ENCODE measurements at places on chromosomes 5 and 9. TPM values are rescaled to one million over a fixed set of nuclear protein-coding genes. Genes with fewer than 3 reads are reported as not detected.

DNA sequence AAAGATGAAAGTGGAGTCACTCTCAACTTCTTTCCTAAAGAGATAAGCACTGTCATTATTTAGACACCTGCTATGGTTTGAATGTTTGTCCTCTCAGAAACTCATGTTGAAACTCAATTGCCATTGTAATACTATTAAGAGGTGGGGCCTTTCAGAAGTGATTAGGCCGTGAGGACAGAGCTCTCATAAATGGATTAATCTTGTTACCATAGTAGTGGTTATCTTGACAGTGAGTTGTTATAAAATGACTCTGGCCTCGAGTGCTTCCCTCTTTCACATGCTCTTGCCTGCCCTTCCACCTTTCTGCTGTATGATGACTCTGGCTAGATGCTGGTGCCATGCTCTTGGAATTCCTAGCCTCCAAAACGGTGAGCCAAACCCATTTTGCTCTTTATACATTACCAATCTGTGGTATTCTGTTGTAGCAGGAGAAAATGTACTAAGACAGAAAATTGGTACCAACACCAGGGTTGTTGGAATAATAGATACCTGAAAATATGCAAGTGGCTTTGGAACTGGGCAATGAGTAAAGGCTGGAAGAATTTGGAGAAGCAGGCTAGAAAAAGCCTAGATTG lies 38.0 kb downstream of the GDA start:
- DNase-seq = no peak

DNA sequence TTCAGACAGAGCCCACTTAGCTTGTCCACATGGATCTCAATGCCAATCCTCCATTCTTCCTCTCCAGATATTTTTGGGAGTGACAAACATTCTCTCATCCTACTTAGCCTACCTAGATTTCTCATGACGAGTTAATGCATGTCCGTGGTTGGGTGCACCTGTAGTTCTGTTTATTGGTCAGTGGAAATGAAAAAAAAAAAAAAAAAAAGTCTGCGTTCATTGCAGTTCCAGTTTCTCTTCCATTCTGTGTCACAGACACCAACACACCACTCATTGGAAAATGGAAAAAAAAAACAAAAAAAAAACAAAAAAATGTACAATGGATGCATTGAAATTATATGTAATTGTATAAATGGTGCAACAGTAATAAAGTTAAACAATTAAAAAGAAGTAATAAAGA lies 59.0 kb downstream of the BASP1 start:
- DNase-seq = no peak

DNA sequence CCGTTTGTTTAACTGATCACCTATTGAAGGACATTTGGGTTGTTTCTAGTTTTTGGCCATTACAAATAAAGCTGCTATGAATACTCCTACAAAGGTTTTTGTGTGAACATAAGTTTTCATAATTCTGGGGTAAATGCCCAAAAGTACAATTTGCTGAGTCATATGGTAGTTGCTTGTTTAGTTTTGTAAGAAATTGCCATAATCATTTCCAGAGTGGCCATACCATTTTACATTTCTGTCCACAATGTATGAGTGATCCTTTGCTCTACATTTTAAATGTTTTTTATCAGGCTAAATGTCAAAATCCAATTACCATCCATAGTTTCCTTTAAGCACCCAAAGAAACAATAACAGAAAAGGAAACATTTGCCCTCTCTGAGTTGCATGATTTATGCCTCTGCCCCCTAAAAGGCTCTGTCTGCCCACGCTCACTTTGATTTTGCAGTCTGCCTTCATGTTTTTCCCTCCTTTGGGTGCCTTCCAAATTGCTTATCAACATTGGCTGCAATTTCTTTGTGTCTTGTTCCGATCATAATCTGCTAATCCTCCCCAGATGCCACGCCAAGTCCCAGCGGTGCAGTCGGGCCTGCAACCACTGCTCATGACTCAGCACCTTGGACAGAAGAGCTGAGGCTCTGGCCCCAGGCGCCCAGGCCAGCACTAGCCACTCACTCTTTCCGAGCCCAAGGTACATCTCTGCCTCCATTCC lies 339.2 kb downstream of the PIK3R1 start:
- no peak for DNase-seq

GRCh38 chr9:116979456-116979855 lies 292.4 kb downstream of the TRIM32 start:
- DNase-seq = no peak

GRCh38 chr5:125877248-125877647 lies 546.0 kb upstream of the GRAMD2B start:
- DNase-seq = no peak

DNA sequence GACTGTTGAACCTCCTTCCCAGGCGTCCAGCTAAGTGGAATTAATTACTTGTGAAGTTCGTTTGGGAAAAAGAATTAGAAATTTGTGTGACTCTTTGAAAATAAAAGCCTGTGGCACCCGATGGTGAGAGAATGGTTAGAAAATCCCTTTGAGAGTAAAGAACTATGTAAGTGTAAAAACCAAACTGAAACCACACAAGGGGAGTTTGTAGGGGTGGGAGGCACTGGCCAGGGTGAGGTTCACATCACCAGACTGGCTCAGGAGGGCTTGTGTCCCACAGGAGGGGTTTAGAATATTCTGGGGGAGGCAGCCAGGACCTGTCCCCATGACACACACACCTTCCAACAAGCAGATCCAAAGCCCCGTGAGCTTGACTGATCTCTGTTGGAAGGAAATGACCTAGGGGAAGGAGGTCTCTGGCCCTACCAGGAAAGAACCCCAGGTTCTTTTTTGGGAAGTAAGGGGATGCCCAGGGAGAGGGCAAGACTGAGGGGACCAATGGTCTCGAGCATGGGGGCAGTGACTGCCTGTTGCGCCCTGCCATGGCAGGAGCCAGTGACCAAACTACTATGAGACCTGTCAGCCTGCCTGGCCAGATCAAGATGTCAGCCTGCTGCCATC lies 4.3 kb downstream of the SPATA24 start:
- no peak for DNase-seq

SLCO6A1 gene
- 0.80 TPM for polyA plus RNA-seq

SLC23A1 gene
- 0.22 TPM for polyA plus RNA-seq

- DNase-seq = no peak
These were observed 111.4 kb downstream of the C9orf50 start for GRCh38 chr9:129509533-129509928.

PCDHB2 gene
- polyA plus RNA-seq = 2.9 TPM

SLU7 gene
- polyA plus RNA-seq = 47.6 TPM

- no peak for DNase-seq
These were observed 41.8 kb downstream of the NDST1 start for GRCh38 chr5:150549735-150550134.

DNA sequence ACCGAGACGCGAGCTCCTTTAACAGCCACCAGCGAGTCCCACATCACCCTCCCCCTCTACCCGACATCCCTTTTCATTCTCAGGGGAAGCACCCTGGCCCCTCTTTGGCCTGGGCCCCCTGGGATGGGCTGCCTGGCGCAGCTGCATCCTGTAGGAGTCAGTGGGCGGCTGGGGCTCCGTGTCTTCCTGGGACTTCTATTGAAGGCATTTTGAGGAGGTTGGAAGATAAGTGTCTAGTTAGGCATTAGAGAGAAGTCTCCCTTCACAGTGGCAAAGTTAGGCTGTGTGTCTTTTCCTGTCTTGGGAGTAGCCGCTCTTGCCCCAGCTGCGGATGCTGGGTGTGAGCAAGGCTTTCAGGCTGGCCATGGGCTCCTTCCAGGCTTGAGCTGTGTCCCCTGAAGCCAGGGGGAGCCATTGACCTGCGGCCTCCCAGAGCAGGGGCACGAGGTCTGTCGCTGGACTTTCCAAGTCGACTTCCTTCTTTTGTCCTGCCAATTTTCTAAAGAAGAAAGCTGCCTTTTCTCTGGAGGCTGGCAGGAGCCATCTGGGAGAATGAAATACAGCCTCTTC lies 18.6 kb upstream of the NKD2 start:
- DNase-seq = no peak

ADGRD2 gene
- polyA plus RNA-seq = not detected

- no peak for DNase-seq
These were observed 299.3 kb upstream of the POU5F2 start for GRCh38 chr5:94040591-94041148.

DNA sequence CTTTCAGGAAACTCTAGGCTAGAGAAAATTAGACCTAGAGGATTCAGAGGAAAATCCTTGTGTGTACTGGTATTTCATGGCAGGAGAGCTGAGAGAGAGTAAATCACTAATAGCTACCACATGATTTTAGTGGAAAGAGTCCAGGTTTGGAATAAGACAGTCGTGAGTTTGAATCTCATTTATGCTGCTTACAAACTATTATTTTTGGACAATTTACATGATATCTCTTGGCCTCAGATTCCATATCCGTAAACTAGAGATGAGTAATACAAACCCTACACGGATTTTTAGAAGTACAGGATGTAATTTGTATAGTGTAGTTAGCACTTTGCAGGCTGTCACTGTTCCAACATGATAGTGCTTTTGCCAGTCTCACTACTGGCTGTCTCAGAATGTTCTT lies 2.7 kb downstream of the IL31RA start:
- DNase-seq = peak; percentile 16

GRCh38 chr5:52627740-52628139 lies 160.0 kb upstream of the ITGA1 start:
- no peak for DNase-seq

DNA sequence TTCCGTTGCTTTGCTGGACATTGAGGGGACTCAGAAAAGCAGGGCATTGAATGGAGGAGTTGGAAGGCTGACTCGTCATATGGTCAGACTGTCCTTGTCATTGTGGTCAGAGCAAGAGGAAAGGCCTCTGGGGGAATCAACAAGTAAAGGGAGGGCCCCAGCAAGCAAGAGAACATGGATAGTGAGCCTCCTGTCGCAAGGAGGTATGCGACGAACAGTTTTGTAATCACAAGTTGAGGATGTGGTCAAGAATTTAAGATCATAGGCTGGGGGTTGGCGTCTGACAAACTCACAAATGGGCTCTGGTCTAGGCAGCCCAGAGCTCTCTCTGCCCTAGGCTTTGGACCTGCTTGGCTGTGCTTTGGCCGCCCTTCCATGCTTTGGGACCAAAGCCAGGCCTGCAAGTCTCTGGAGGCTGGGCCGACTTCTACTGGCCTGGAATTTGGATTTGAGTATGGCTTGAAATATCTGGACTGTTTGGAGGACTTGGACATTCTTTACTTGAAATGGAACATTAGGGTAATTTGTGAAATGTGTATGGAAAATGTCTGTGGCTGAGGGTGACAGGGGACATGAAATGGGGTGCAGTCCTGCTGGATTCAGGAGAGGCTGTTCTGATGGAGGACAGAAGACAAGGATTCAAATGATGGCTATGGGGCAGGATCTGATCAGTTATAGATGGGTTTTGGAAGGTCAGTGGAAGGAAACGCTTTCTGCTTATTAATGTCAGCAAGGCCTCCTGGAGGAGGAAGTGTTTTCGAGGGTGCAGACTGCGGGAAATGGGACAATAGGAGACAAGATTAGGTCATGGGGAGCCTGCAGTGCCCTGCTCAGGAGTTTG lies 19.2 kb upstream of the NDST1 start:
- peak; percentile 64 for DNase-seq

GRCh38 chr5:168712280-168712924 lies 133.2 kb upstream of the PANK3 start:
- peak; percentile 55 for DNase-seq

DNA sequence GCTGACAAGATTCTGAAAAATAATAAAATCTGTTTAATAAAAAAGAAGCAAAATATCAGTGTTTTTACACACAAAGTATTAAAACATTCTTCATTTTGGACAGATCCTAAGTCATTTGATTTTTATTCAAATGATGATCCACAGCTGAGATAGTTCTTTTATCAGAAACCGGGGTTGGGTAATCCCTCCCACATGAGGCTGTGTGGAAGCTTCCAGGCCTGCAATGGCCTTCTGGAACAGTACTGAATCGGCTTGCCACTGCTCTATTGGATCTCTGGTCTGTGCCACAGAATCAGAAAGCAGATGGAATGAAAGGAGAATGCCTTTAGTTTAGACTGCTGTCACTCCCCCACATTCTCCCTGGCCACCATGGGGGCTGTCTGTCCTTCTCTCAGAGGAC lies 6.1 kb upstream of the C5orf58 start:
- DNase-seq = no peak

DDX4 gene
- 0.11 TPM for polyA plus RNA-seq

DNA sequence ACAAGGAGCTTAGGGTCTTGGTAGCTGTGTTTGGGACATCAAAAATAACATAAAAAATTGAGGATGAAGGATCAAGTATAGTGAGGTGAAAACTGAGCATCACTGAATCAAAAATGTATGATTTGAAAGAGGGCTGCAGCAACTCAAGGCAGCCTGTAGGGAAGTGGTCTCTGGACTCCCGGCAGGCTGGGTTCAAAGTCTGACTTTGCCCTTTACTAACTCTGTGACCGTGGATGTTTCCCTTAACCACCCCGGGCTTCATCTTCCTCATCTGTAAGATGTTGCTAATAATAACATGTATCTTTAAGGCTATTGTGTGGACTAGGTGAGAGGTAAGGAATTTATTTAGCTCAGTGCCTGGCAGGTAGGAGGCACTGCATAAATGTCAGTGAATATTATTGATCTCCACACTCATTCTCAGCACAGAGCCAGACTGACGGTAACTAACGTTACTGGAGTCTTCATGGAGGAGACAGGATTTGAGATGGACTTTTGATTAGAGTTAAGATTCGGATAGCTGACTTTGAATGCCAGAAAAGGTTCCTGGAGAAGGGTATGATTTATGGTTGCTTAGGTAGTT lies 367.3 kb downstream of the NDUFS4 start:
- no peak for DNase-seq

GRCh38 chr5:141512911-141513626 lies 24.2 kb downstream of the PCDHGC5 start:
- peak; percentile 69 for DNase-seq

GRCh38 chr5:67106626-67107342 lies 89.8 kb downstream of the CD180 start:
- no peak for DNase-seq

DNA sequence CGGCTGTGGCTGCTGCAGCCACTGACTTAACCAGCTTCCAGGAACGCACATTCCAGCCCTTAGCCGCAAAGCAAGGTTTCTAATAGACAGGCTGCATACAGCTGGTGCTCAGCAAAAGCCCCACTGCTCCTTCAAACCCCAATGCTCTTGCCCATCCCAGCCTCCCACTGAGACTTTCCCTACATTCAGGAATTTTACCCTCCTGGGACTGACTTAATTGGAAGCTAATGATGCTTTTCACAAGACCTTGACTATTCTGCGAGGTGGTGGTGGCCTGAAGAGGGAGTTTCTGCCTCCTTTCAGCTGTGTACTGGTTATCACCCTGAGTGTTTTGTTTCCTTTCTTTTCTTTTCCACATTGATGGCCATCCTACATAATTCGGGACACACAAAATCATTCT lies 164.9 kb upstream of the IRX1 start:
- DNase-seq = no peak

ZNF169 gene
- 13.6 TPM for polyA plus RNA-seq

GRCh38 chr5:141763541-141763940 lies 81.5 kb upstream of the ARAP3 start:
- no peak for DNase-seq

C9orf152 gene
- polyA plus RNA-seq = not detected

NRG2 gene
- polyA plus RNA-seq = 2.7 TPM

Data from muscle of arm (tissue), 14 donors.